ENCODE measurements at places on chromosomes 2 and 18.

- no peak for DNase-seq
These were observed 121.0 kb downstream of the ANKRD44 start for GRCh38 chr2:197189426-197190099.

DNA sequence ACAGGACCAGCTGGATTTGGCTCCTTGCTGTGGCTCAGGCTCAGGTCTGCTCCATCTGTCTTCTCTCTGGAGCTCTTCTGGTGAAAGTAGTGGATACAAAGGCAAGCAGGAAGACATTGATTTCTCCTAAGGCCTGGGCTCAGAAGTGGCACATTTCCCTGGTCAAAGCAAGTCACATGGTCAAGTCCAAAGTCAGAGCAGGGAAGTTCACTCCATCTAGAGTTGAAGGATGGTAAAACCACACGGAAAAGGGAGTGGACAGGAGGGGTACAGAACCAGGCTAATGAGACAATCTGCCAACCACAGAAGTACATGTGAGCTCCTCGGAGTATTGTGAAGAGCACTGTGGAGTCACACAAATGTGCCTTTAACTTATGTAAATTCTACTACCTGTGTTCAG lies 66.1 kb downstream of the MARCO start:
- DNase-seq, result no peak

GRCh38 chr18:2027756-2028155 lies 543.5 kb downstream of the METTL4 start:
- DNase-seq, result no peak

- no peak for DNase-seq
These were observed 17.8 kb upstream of the TCF4 start for GRCh38 chr18:55605733-55606338.

DNA sequence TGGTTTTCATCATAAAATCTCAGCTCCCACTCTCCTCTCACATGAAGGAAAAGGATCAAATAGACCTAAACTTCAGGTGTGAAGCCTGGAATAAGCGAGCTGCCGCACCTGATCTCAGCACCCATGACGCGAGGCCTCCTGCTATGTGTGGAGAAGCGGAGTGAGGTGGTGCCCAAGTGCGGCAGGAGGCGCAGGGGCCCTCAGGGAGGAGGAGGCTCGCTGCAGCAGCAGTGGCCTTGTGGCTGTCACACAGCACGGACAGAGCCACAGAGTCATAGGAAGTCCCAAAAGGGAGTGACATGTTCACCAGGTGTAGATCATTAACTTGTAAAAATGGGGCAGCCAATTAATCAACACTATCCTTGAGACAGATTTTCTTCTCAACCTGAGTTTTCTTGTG lies 9.1 kb downstream of the SCLY start:
- no peak for DNase-seq

DNA sequence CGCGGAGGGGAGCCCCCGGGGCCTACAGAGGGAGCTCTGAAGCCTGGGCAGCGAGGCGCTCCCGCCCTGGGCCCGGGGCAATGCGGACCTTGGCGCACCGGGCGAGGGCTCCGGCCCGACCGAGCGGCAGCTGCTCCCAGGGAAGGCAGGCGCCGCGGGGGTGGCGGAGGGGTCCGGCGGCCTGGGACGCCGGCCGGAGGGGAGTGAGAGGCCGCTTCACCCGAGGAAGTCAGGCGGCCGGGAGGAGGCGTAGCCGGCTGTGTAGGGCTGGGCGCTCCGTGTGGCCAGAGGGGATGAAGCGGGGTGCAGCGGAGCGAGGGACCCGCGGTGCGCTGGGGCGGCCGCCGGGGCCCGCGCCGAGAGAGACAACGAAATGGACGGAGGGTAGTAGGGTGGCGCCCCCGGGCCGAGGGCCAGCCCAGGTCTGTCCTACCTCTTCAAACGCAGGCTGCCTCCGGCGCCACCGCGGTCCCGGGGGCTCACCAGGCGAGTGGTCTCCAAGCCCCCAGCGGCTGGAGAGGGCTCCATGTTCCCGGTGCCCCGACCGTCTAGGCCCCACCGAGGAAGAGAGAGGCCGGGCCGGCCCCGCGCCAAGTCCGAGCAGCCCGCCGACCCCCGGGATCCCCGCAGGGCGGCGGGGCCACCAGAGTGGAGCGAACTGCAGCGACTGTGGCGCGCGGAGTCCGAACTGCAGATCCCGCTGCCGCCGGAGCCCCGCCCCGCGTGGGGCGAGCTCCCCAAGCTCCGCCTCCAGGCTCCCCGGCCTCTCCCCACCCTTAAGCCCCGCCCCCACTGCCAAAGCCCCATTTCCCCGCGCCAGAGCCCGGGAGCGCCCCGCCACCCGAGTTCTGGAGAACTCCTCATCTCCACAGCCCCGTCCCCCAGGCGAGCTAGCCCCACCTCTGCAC lies at the start of gene SLC30A3:
Gene SLC30A3, minus strand, starts transcription at position 669 of the 908 bp plus-strand sequence. Its CDS starts 141 bp downstream, at position 528.
- DNase-seq, result peak; percentile 68

DNA sequence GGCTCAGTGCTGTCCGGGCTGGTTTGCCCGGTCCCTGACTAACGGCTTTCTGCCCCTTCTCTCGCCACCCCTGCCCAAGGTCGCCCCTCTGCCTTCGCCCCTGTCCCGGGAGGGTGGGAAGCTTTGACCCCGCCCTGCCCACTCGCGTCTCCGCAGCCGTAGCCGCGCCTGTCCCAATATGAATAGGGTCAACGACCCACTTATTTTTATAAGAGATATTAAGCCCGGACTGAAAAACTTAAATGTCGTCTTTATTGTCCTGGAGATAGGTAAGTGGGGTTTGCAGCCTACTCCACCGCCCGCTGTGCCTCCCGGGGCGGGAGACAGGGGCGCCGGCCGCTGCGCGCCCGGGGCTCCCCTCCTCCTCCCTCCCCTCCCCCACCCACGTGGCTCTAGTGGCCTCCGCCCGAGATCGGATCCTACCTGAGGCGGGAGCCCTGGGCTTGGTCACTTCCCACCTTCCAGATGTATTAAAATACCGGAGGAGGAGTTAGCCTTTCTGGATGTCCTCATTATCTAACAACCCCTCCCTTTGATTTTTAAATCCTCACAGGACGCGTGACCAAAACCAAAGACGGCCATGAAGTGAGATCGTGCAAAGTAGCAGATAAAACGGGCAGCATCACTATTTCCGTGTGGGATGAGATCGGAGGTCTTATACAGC lies 633 bp downstream of the NABP1 start:
- DNase-seq, result peak; percentile 39

Measured in heart right ventricle (tissue), 16 donors.